Stimulated activated memory B cell treated with anti-CD40 and anti-IgM and Interleukin-4, amounts not matched to agents 10 μg/mL and 1 μg/mL and 100 μg/mL, for 72 hours (primary cell): ENCODE measurements at places on chromosomes 11 and 22.

DNA sequence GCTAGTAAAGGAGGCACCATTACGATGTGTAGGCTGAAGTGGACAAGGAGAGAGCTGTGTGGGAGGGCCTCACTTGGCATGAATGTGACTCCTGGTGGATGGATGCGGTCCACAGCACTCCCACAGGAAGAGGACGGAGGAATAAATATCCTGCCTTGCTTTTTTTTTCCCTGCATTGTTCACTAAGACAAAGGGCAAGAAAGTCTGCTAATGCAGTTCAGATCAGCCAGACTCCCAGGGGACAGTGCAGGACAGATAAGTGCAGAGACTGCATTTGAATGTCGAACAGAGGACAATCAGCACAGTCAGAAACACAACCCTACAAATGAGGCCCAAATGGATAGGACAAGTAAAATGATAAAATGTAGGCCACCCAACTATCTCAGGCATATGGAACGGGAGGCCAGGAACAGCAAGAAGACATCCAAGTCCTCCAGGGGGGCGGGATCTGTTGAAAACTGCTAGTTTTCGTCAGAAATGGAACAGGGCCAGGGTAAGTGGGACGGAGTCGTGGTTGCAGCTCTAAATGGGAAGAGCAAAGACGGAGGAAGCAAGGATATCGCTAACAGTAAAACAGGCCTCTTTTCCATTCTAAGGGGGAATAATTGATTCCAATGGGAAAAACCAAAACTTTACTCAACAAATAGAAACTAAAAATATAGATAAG, 25.2 kb upstream of the OR8B8 start:
- no peak for ATAC-seq

GRCh38 chr22:33114565-33114964, 56.4 kb upstream of the SYN3 start:
- no peak for ATAC-seq

GRCh38 chr11:2142762-2143202, 3.6 kb upstream of the IGF2 start:
- peak; percentile 81 for ATAC-seq

DNA sequence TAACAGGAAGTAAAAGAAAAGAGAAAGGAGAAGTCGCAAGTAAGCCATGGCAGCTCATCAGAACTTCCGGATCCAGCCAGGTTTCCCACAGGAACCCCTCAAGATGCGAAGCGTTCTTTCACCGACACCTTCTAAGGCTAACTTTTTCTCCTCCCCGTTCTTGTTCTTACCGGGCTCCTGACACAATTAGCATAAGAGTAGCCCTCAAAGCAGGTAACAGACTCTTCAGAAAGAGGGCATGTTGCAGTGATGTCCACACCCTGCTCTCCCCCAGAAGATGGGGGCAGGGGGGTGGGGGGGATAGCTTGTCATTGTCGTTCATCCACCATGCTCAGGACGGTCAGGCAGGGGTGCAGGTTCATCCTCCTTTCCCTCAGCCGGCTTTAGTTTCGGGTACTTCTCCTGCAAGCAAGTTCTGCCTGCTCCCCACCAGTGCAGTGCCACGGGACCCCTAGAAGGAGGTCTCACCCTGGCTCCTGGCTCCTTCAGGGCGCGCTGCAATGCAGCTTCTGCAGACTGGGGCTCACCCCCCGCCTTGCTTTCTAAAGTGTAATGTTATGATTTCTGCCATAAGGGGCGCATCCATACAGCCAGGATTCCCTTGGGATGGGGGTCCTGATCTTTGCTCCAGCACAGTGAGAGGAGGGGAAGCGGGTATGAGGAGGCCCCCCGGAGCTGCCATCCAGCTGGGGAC, 2.3 kb downstream of the OPCML start:
- ATAC-seq, result no peak

DNA sequence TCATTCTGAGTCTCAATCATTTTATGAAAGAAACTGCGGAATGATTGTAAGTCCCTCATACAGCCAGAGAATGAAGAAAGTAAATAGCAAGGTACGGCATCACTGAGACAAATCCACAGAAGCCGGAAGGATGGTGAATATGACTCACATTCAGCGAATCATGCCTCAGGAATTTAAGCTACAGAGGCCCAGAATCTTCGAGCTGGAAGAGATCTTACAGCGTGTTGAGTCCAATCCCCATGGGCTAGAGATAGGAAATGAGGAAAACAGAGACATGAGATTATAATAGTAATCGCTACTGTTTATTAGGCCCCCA, 173.2 kb downstream of the KIF18A start:
- no peak for ATAC-seq

DNA sequence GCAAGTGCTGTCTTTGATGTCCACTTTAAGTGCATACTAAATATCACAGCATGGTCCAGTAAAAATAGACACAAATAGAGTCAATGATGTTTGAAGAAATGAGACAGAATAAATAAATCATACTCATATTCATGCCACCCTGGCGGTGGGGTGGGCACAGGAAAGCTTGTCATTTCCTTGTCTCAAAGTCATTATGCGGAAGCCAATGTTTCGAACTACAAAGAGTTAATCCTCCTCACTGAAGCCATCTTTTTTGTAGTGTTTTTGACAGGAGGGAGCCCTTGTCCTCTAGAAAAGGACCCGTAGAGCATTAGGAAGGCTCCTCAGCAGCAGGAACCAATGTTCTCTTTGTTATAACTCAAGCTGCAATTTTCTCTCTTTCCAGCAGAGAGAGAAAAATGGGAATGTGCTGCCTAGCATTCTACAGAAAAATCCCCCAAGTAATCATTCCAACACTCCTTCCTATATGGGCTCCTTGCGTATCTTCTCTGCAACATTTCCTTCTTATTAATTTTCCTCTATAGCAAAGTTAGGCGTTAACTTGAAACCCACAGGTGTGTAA, 30.6 kb downstream of the SC5D start:
- ATAC-seq, result no peak

DNA sequence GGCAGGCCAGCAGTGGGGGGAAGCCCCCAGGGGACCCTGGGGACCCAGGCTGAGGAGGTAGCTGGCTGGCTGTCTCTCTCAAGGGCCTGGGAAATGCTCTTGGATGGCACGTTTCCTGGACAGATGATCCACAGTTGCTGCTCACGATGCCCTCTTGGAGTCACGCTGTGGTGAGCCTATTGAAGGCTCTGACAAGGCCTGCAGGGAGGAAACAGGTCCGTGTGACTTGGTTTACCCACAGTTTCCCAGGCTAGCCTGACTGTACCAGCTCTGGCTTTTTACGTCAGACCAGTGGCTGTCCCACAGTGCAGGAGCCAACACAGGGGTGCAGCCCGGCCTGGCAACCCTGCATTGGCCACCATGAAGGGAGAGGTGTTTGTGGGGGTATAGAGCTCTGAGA, 29.2 kb upstream of the PPARA start:
- no peak for ATAC-seq

DNA sequence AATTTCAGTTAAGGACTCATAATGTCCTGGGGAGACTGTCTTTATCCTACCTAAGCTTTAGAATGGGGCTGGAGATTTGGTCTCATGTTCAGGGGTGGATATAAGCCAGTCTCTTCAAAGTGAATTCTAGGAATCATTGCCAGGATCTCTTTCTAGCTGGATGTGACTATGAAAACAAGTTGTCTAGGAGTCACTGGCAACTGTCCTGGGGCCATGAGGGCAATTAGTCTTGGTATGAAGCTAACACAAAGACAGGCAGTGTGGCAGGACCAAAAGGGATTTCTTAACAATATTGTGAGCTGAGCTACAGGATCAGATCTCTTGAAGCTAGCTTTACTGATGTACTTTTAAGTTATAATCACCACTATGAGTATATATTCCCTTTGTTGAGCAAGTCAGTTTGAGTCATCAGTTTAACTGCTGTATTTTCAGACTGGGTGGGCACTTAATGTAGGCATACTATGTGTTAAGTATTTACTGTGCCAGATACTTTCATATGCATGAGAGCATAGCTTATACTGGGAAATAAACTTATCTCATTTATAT, 390.0 kb upstream of the CCDC90B start:
- no peak for ATAC-seq

- ATAC-seq, result no peak
Observed at GRCh38 chr11:77406396-77406795, 67.5 kb downstream of the PAK1 start.

DNA sequence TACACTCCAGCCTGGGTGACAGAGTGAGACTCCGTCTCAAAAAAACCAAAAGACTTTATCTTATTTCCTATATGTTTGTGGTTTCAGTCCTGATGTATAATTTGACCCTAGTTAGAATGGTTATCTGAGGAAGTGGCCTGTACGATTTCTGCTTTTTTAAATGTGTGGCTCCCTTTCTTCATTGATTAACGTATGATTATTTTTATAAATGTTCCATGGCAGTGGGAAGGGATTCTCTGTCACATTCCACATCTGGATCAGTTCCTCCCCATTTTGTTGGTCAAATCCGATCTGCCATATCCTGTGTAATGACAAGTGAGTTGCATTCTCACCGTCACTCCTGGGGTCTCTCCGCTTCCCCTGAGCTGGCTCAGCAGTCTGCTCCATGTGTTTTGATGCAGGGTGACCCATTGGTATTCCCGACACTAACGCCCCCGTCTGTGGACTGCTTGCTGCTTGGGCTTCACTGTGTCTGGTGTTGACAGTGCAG, 20.3 kb downstream of the NEAT1 start:
- no peak for ATAC-seq

- ATAC-seq, result peak; percentile 64
Observed at GRCh38 chr11:67053896-67054329, 2.7 kb upstream of the RHOD start.

DNA sequence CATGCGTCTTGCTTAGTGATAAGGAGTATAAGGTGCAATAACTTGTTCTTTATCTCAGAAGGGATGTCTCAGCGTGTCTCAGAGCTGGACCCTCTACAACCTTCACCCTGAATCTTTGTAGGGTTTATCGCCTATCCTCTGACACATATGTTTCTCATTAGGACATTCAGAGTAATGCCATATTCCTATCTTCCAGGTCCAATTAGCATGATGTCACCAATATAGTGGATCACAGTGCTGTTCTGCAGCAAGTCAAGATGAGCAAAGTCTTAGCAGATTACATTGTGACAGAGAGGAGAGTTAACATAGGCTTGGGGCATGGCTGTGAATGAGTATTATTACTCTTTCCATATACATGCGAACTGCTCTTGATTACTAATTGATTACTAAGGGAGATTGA, 110.3 kb upstream of the CLPB start:
- ATAC-seq, result no peak

- no peak for ATAC-seq
Observed at GRCh38 chr11:90646706-90647105, 423.9 kb upstream of the CHORDC1 start.

DNA sequence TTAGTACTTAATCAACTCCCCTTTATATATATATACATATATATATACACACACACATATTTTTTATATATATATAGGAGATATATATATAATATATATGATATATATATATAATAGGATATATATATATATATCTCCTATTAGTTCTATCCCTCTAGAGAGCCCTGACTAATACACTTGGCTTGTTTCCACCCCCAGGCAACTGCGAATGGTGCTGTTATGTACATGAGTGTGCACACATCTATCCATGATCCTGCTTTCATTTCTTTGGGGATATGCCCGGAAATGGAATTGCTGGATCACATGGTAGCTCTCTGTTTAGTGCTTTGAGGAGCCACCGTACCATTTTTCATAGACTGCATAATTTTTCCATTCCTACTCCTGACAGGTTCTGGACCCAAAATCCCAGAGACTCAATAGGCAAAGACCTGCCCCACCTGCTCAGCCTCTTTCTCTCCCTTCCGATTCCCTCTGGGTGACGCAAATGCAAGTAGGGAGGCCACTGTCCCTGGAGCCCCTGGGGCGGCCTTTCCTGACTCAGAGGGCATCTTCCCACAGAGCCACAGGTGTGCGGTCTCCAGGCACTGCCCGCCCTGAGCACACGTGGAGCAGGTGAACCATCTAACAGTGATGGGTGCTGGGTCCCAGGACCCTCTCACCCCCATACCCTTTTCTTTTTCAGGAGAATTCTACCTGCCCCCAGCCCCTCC, 12.0 kb downstream of the FGF3 start:
- no peak for ATAC-seq

GRCh38 chr11:132632641-132633124, 899.6 kb downstream of the OPCML start:
- ATAC-seq, result no peak

DNA sequence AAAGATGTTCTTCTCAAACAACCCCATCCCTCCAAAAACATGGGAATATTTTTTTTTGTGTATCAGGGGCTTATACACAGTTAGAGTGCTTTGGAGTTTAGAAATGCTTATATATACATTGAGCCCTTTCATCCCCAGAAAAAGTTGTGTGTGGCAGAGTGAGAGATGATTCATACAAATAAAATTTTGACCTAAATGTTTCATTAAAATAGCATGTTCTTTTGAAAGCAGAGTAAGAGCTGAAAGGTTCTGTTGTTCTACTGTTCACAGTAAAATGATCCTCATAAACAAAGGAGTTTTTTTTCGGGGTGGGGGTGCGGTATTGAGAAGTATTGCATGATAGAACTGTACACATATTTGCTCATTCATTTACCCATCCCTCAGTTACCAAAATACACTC, 512.4 kb downstream of the DLG2 start:
- no peak for ATAC-seq

DNA sequence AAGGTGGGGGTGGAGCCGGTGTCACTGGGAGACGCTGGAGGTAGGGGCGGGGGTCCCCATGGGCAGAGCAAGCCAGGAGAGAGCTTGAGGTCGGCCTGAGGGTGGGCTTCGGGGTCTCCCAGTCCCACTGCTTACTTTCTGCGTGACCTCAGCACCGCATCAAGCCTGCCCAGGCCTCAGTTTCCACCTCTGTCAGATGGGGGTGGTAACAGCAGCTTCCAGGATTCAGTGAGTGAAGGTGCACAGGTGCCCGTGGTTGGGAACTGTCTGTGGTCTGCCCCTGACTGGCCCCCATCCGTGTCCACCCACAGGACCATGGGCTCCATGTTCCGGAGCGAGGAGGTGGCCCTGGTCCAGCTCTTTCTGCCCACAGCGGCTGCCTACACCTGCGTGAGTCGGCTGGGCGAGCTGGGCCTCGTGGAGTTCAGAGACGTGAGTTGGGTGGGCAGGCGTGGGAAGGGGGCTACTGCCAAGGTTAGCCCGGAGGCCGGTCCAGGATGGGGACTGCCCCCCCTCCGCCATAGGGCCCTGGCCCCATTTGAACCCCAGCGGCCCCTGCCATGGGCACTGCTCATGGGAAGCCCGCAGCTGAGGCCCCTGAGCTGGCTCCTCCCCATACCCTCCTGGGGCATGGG, 2.2 kb downstream of the TCIRG1 start:
- ATAC-seq, result no peak

DNA sequence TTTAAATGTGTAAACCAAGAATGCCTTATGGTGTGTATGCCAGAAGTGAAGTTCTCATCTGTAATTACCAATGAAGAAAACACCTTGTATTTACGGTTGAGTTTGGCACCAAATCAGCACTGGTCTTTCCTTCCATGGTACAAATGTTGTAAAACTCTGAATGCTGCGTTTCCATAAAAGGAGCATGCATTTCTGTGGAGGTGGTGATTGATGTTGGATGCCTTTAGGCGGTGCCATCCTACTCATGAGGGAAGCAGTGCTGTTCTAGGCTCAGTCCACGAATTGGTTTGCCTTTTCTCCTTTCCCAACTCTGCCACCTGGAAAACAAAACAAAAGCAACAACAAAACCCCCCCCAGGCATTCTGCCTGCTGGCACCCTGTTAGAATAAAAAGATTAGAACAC, 124.4 kb downstream of the TEAD1 start:
- no peak for ATAC-seq
